IPS-NIHi11 (cell line): ENCODE measurements at places on chromosomes 2 and 18.

GRCh38 chr2:224126440-224126839, 87.4 kb upstream of the SERPINE2 start:
- no peak for DNase-seq

DNA sequence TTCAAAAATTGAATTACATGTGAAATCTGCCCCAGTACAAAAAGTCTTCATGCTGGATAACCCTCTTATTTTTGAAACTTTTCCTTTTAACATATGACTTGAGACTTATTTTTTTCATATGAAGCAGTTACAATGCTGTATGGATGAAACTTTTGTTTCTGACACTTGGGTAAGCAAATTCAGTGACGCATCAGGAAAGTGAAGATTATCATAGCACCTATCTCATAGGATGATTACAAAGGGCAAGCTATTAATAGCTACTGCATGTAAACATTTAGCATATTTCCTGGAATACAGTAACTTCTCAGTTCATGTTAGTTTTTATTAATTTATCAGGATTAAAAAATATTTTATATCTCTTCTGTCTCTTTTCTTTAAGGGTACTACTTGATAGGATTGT, 1109.2 kb downstream of the LRP1B start:
- no peak for DNase-seq

- no peak for DNase-seq
Measured at GRCh38 chr2:234635284-234635683, 138.4 kb upstream of the ARL4C start.

GRCh38 chr2:240121190-240121589, 14.9 kb downstream of the COPS9 start:
- DNase-seq = no peak

DNA sequence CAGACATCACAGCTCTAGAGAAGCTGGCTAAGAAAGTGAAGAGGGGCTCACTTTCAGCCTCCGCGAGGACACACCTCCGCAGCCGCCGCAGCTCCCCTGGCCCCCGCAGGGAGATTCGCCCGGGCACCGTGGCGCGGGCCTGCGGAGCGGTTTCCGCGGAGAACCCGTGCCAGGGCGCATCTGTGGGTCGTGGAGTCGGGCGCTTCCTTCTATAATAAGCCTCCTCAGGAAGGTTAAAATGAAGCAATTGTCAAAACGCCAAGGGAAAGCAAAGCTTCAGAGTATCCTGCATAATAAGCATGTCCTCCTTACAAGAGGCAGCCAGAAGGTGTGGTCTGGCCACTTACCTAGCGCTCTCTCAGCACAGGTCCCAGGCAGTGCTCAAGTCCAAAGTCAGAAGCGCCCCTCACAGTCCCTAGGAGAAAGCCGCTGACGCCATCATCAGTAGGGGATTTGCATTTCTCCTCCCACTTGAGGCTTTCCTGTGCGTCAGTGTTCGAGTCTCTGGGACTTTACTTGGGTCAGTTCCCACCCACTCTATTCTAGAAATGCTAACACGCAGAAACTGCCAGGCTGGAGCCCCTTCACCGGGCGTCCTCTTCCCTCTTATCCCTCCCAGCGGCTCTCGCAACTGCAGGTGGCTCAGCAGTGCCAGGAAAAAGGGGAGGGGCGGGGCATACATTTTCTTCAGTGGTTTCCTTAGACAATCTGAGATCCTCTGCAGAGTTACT, at the start of gene STAT4:
TSS of gene STAT4 (minus strand) at position 395 of the 731 bp plus-strand sequence. CDS start 2,791 bp downstream, outside the sequence.
- DNase-seq = peak; percentile 67

- DNase-seq = no peak
Measured at GRCh38 chr2:241189093-241189855, 797 bp downstream of the ANO7 start.

GRCh38 chr2:207408086-207408794, 121.5 kb upstream of the CREB1 start:
- DNase-seq = no peak

DNA sequence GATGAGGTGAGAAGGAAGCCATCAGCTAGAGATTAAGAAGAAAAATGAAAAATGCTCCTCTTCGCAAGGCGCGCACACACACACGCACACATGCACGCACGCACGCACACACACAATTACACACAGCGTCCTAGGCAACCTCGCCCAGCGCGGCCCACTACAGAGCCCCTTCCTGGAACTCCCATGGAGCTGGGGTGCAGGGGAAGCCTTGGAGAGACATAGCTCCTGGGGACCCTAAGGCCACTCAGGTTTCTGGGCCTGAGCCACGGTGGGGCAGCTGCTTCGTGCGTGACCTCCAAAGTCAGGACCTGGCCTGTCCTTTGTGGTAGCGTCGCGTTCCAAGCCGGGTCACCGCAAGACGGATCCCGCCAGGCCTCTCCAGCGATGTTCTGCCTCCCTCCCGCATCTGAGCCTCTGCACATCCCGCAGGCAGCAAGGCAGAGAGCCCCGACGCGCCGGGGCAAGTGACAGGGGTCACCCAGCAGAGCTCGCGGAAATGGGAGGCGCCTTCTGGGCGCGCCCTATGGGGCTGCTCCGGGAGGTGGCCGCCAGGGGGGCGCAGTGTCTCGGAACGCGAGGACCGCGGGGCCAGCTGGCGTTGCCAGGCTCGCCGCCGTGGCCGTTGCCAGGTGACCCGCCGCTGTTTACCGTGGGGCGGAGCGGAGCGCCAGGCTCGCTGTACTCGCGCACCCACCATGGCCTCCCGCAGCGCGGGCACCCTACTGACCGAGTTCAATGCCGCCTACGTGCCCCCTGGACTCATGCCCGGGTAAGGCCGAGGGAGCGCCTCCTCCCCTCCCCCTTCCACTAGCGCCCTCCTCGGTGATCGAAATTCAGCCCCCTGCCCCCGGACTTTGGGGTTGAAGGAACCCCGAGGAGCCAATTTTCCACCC, 79.0 kb downstream of the CIB4 start:
- peak; percentile 79 for DNase-seq

GRCh38 chr18:44507729-44508325, 172.9 kb upstream of the SETBP1 start:
- no peak for DNase-seq

DNA sequence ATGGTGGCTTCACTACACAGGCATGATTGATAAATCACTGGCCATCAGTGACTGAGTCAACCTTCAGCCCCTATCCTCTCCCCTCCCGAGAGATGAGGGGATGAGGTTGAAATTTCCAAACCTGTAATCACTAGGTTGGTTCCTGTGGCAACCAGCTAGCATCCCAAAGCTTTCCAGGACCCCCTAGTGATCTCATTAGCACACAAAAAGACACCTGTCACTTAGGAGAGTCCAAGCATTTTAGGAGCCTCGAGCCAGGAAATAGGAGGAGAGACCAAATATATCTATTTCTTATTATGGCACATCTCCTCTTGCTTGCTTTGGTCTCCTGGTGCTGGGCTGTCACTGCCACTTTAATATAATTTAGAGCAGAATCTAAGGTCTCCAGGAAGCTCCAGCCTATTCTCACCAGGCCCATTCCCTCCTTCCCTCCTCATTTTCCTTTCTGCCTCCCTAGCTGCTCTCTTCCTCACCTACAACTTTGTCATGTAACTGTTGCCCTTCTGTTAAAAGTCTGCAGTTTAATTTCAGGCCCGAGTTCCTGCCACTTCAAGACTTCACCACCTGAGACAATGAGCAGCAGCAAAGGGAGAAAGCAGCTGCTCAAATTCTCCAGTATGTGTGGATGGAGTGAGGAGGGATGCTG, 33.2 kb upstream of the NAB1 start:
- peak; percentile 64 for DNase-seq

DNA sequence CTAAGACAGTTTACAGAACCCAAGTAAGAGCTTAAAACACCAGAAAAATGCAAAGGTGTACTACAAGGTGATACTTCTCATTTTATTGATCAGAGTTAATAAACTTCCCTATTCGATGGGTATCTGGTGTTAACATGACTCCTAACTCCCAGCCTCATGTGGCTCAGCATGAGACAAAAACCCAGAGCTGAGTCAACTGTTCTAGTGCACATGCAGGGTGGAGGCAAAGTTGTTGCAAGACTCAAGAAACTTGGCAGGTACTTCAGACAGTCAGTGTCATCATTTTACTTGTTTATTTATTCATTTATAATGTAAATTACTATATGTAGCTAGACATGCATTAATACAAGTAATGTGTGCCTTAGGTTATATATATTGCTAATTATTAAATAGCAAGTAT, 216.6 kb upstream of the DSEL start:
- DNase-seq = no peak

GRCh38 chr2:109331896-109332848, 203.2 kb downstream of the SH3RF3 start:
- DNase-seq = peak; percentile 26
